ENCODE measurements at places on chromosomes 7 and 10.
A peak's percentile ranks its signal among the peaks of the same experiment; 100 is the strongest.

DNA sequence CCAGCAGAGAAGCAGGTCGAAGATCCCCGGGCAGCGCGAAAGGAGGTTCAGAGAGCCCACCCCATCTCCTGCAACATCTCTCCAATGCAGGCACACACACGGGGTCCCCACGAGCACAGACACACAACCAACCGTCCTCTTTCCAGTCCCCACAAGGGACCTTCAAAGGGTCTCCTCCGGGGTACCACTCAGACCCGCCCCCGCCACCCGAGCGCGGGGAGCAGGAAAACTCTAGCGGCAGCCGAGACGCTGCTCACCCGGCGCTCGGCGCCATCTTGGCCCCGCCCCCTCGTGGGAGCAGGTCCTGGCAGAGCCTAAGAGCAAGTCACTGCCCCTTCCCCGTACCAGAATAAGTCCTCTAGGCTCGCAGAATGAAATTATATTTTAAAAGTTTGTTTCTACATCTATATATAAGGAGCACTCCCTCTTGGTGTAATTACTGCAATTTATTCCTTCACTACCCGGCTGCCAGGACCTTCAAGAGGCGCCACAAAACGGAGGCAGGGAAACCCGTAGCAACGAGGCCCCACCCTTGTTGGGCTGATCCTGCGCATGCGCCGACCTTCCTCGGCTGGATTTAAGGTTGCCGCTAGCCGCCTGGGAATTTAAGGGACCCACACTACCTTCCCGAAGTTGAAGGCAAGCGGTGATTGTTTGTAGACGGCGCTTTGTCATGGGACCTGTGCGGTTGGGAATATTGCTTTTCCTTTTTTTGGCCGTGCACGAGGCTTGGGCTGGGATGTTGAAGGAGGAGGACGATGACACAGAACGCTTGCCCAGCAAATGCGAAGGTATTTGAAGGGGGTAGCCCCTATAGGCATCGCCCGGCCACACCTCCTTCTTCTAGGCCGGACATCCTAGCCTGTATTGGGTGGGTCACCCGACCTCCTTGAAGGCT lies at the start of the genes CNPY4 and TAF6:
CNPY4 (plus strand) TSS at position 563 of the 898 bp plus-strand sequence; CDS start at position 674, 111 bp downstream.
TAF6 (minus strand) TSS at position 287 of the 898 bp plus-strand sequence. CDS start 5,149 bp downstream, outside the sequence.
- peak; percentile 97 for DNase-seq

GRCh38 chr7:134289423-134289822 lies 27.3 kb downstream of the SLC35B4 start:
- no peak for DNase-seq

- DNase-seq, result no peak
Measured at GRCh38 chr10:78736926-78737630, 331.7 kb upstream of the ZMIZ1 start.

GRCh38 chr7:53245721-53246120 lies 210.3 kb downstream of the POM121L12 start:
- no peak for DNase-seq

All from stimulated activated CD4-positive, alpha-beta T cell treated with anti-CD3 and anti-CD28 coated beads, Interleukin-2, amount 100 ng/mL, for 24 hours (primary cell).